Stimulated activated CD8-positive, alpha-beta memory T cell treated with anti-CD3 and anti-CD28 coated beads, Interleukin-2, amount 100 ng/mL, for 1 hour (primary cell): ENCODE measurements at places on chromosomes 16 and 17.

- no peak for DNase-seq
Measured at GRCh38 chr16:79912592-79913310, 312.2 kb upstream of the MAF start.

GRCh38 chr17:83186751-83187421 is 107.5 kb downstream of the METRNL start:
- DNase-seq = no peak

DNA sequence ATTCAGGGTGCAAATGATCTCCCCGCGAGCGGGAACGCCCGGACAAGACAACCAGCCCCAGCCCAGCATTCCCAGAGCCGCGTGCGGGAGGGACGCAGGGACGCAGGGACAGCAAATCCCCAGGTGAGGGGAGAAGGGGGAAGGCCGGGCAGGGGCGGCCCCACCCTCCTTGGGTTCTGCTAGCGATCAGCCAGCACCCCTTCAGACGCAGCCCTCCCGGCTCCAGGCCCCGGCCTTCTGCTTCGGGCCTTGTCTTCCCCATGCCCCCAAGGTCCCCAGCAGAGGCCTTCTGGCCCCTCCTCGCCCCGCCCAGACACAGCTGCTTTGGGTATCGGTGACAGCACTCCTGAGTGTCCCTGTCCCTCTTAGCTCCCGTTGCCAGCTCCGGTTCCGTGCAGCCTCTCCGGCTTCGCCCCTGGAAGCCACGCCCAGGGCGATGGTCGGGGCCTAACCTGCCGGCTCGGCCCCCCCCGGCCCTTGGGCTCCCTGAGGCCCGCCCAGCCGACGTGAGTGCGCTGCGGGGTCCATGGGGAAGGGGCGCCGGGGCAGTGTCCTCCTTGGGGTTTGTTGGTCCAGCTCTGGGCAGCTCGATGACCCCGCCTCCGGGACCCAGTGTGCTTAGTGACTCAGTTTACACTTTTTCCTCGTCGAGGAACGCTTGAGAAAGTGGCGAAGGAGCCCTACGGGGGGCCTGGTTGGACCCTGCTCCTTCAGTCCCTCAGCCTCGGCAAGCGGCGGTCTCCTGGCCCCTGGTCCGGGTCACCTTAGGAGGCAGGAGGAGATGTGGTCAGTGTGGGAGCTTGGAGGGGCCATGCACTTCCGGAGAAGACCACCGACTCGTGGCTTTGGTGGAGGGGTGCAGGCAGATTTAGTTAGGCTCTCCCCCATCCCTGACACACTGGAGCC is 50.5 kb upstream of the AMZ2 start:
- no peak for DNase-seq

- no peak for DNase-seq
Measured at GRCh38 chr16:24906199-24906808, 60.5 kb downstream of the SLC5A11 start.

DNA sequence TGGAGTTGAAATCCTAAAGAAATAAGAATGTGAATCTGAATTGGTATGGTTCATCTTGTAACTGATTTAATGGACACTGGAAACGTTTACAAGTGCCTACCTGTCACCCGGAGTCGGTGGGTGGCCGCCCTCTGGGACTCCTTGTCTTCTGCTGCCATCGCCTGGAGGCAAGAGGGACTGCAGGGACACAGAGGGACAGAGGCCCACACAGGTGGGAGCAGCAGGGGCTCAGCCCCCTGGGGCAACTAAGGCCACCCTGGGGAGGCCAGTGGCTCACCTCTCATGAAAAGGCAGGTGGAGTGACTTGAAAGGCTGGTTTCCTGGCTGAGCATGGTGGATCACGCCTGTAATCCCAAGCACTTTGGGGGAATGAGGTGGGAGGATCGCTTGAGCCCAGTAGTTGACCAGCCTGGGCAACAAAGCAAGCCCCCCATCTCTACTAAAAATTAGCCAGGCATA is 23.2 kb downstream of the TMEM92 start:
- DNase-seq = peak; percentile 54

GRCh38 chr17:27417596-27418365 is 38.5 kb upstream of the KSR1 start:
- DNase-seq = no peak
